ENCODE measurements at places on chromosomes 13 and 19.

DNA sequence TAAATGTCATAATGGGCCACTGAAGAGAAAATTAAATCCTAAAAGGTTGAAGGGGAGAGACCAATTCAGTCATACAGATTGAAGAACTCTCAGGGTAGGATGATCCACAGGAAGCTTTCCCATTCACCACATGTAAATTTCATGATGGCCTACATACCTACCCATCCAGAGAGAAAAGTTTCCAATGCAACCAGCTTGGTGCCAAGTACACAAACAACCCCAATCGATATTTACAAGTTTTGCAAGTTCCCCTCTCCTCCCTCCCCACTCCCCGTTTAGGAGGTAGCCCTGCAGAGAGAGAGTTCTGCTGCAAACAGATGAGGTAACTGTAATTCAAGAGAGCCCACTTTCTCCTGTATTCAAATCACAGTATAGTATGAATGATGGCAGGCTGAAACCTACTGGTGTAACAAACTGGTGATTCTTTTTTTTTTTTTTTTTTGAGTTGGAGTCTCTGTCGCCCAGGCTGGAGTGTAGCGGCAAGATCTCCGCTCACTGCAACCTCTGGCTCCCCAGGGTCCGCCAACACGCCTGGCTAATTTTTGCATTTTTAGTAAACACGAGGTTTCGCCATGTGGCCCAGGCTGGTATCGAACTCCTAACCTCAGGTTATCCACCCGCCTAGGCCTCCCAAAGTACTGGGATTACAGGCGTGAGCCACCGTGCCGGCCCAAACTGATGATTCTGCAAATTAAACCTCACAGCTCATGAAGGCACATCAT is 14.4 kb downstream of the FOXO1 start:
- no peak for DNase-seq

GRCh38 chr13:39930544-39931444 is 275.3 kb downstream of the COG6 start:
- DNase-seq, result no peak

GRCh38 chr19:43541920-43542650 is 9.1 kb downstream of the ZNF575 start:
- no peak for DNase-seq

DNA sequence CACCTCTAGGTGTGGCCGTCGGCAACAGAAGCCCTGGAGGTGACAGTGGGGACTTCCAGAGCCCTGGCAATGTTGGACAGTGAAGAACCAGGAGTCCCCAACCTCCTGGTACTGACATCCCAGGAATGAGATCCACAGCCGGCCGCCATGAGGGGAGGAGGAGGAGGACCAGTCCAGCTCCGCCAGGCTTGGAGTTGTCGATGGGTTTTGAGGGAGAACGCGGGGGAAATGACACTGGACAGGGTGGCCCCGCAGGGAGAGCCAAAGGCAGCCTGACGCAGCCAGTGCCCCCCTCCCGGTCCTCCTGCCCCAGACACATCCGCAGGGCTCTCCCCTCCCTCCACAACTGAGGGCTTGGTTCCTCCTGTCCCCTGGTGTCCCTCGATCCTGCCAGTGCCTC is 57.9 kb downstream of the SPACA7 start:
- no peak for DNase-seq

- DNase-seq, result no peak
These were observed 266.2 kb upstream of the SOX21 start for GRCh38 chr13:94978516-94978915.

- no peak for DNase-seq
These were observed 3.8 kb upstream of the MYPOP start for GRCh38 chr19:45906221-45906620.

DNA sequence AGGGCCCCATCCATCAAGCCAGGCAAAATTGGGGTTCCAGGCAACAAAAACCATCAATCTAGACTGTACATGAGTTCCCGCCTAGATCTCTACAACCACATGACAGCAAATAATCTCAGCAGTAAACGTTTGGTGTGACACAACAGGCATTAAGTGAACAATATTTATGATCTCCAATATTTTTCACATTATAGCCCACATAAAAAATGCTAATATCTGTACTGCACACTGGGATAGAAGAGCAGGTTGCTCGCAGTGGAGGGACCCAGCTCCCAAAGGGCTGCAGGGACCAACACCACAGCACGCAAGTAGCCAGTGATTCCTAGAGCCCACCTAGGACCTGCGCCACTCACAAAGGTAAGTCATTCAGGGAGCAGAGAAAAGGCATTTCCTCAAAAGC is 25.9 kb downstream of the LATS2 start:
- no peak for DNase-seq

DNA sequence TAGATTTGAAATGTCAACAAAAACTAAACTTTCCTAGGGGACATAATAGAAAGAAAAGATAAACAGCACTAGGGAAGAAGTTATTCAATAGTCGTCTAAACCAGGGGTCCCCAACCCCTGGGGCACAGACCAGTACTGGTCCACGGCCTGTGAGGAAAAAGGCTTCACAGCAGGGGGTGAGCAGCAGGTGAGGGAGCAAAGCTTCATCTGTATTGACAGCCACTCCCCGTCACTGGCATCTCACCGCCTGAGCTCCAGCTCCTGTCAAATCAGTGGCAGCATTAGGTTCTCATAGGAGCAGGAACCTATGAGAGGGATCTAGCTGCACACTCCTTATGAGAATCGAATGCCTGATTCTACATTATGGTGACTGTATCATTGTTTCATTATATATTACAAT is 382.7 kb downstream of the MYO16 start:
- DNase-seq, result no peak

DNA sequence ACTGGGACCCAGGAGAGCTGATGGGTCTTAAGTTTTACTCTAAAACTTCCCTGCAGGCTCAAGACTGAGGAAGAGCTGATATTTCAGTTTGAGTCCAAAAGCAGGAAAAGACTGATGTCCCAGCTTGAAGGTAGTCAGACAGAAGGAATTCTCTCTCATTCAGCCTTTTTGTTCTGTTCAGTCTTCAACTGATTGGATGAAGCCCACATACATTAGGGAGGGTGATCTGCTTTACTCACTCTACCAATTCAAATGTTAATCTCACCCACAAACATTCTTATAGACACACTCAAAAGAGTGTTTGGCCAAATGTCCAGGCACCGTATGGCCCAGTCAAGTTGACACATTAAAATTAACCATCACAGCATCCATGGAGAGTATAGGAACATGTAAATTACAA is 173.5 kb downstream of the KCNRG start:
- DNase-seq, result no peak

- no peak for DNase-seq
These were observed 219.2 kb upstream of the IRS2 start for GRCh38 chr13:110005563-110005962.

DNA sequence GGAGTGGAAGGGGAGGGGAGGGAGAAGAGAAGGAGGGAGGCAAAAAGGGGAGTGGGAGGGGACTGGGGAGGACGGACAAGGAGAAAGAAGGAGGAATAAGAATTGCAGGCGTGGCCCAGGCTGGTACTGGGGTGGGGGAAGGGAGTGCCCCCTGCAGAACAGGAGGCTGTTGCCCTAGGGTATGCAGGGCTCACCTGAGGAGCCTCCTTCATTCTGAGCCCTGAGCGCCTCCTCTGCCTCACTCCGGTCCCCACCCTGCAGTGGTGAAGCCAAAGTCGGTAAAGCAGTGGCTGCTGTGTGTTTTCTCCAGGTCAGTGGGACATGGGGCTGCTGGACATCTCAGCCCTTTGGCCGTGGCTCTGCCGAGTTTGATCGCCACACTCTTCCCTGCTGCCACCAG is 9.1 kb upstream of the CDC16 start:
- no peak for DNase-seq

GRCh38 chr19:3265432-3265831 is 41.0 kb downstream of the CELF5 start:
- DNase-seq, result no peak

DNA sequence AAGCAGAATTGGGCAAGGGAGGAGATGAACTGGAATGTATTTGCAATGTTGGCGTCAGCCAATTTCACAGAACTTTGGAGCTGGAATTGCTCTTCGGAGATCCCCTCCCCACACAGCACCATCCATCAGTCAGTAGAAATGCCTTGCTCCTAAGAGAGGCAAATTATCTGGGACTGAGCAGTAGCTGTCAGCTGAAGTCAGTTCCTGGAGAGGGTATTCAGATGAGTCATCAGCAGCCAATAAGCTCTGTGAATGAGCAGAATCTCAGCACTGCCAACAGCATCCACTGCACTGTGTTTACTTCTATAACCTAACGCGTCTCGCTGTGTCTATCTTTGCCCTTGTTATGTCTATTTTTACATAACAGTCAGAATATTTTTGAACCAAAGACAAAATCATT is 213.7 kb downstream of the SLITRK5 start:
- no peak for DNase-seq

DNA sequence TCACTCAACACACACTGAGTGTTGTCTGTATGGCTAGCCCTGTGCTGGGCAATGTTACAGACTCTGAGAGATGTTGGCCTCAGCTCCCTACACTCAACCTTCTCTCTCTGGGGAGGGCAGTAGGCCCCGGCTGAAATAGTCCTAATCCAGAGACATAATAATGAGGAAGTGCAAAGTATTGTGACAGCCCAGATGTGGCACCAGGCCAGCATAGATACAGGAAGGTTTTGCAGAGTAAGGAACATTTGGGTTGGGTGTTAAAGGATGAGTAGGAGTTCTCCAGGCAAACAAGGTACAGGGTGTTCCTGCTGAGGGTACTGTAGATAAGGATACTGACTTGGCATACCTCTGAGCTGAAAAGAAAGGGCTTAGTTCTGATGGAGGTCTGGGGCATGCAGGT is 2.4 kb downstream of the LIN7B start:
- DNase-seq, result no peak

DNA sequence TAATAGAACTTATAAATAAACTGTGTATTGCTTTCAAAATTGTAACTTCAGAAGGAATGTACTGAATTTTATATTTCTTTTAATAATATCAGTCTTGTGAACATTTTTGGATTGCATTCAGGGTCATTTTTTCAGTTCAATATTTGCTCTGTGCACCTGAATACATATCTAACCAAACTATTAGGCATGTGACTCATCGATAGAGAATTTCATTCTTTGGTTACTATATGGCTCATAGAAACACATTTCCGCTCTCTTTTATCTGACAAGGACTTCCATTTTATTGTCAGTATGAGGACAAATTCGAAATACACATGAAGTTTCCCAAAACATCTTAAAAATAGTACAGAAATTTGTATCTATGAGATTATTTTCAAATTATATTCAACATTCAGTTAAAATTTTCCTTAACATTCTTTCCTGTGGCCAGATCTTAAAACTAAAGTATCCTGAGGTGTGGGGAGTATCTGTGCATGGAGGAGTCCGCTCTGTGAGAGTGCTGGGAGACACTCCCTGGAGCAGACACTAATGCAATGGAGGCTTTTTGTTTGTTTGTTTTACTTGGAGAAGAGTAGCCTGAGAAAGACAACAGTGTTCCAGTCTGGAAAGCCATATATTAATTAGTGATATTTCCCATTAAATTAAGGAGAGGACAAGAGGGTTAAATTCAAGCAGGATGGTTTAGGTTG is 483.6 kb downstream of the PCDH20 start:
- DNase-seq, result no peak
